ENCODE measurements at places on chromosomes 11 and 22.
A peak's percentile ranks its signal among the peaks of the same experiment; 100 is the strongest.

DNA sequence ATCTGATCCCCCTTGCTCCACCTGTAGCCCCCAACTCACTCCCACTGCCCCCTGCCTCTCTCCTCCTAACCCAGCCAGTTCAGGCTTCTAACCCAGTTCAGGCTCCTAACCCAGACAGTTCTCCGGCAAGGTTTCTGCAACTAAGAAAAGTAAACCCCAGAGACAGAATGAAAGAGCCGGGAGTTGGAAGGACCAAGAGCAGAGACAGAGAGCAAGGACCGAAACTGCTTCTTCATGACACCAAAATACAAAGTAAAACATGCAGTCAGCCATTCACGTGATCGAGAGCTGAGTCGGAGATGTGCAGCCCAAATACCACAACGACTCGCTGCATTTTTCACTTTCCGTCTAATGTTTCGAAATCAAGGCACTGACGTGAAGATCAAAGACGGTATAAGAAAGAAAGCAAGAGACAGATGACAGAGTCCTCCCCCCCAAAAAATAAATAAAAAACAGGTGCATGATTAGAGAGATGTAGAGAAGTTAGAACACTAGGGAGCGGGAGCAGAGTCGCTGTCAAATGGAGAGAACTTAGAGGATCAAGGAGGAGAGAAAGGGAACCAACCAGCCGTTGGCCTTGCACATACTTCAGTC lies 884 bp downstream of the IL10RA start:
- no peak for DNase-seq

- DNase-seq: no peak
These were observed 24.5 kb upstream of the SERPIND1 start for GRCh38 chr22:20749453-20749852.

DNA sequence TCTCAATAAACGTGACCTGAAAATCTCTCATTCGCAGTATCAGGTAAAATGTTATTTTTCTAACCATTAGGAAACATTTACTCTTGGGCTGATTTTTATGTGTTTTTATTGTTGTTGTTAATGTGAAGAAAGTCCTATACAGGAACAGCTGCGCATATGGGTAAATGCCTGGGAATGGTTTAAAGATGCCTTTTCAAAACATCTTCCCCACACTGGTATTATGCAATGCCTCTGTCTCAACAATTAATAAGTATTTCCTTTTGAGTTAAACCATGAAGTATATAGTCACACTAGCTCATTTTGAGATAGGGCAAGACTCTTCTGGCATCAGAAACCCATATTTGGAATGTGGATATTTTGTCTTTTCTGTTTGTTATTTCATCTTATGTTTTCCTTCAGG lies 13.7 kb upstream of the LIN7C start:
- DNase-seq: no peak

GRCh38 chr11:10758957-10759356 lies 7.9 kb downstream of the CTR9 start:
- no peak for DNase-seq

DNA sequence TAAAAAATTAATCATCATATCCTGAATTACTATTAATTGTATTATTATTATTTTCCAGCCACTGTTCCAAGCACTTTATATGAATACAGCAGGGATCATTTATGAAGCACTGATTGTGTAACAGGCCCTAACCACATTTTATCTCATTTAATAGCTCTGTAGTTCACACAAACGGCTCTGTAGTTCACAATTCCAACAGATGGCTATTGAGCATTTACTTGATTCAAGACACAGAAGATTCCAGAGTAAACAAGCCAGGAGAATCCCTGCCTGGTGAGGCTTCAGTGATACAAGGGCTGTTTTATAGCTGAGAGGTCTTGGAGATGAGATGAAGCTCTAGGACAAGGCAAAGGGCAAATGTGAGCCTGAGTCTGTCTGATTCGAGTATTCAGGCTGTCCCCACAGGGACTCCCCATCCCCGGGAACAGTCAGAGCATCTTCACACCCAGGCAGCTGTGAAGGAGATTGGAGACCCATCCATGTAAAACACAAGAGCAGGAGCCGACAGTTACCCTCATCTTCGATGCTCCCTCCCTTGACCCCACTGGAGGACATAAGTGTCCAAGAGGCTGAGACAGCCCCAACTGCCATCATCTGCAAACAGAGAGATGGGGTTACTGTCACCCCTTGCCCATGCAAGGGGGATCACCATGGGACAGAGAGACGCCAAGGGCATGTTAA lies 222.5 kb downstream of the MN1 start:
- no peak for DNase-seq

DNA sequence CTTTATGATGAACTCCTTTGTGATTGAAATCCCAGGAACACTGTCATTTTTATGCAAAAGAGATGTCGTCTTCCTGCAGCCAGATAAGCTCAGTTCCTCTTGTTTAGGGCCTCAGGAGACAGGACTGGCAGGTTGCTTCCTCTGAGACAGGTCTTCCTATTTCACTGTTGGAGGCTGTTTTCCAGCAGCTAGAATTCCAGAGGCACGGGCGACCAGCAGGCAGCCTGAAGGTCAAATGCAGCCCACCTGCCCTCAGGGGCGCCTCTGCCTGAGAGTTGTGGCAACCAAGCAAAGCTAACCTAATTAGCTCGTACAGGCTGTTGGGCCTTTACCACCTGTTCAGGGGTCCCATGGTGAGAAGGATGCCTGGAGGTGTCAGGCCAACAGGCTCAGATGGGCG lies 22.3 kb downstream of the SLC6A5 start:
- DNase-seq: no peak

DNA sequence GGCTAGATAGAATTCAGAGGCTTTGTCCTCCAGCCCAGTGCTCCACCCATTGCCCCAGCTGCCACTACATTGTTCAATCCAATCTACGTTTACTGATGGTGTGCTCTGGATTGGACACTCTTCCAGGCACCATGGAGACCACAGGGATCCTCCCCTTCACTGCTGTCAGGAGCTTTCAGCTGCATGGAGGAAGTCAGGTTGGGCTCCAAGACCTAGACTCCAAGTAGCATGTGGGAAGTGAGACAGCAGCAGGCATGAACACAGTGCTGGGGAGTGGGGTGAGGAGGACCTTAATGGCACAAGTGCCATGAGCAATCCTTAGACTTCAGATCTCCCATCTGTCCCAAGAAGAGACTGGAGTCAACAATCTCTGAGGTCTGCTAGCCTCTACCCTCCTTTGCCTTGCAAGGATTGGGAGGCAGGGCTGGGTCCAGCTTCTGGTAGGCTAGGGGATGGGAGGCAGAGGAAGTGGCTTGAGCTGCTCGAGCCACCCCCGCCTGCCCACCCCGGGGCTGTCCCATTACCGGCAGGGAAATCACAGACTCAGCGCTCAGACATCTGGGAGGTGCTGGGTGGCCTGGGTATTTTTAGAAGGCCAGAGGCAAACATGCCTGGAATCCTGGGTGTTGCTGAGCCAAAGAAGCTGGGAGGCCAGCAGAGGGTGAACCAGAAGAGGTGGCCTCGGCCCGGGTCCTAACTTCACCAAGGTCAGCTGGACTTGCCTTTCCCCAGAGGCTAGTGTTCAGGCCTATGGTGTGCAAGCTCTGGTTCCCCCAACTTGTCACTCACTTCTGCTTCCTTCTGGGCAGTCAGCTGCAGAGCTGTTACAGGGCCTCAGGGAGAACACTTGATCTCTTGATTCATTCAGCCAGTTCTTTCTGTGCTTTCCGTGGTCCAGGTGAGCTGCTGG lies 15.2 kb upstream of the FCHSD2 start:
- no peak for DNase-seq

GRCh38 chr11:66448523-66448922 lies 9.9 kb upstream of the MRPL11 start:
- DNase-seq: no peak

- DNase-seq: no peak
These were observed 82.9 kb downstream of the KIRREL3 start for GRCh38 chr11:126917531-126918204.

- DNase-seq: no peak
These were observed 32.9 kb upstream of the SMIM38 start for GRCh38 chr11:69122630-69123431.

- peak; percentile 98 for DNase-seq
These were observed 233.4 kb downstream of the ST3GAL4 start for GRCh38 chr11:126588630-126589491.

GRCh38 chr11:105468154-105468553 lies 141.7 kb upstream of the GRIA4 start:
- DNase-seq: no peak

DNA sequence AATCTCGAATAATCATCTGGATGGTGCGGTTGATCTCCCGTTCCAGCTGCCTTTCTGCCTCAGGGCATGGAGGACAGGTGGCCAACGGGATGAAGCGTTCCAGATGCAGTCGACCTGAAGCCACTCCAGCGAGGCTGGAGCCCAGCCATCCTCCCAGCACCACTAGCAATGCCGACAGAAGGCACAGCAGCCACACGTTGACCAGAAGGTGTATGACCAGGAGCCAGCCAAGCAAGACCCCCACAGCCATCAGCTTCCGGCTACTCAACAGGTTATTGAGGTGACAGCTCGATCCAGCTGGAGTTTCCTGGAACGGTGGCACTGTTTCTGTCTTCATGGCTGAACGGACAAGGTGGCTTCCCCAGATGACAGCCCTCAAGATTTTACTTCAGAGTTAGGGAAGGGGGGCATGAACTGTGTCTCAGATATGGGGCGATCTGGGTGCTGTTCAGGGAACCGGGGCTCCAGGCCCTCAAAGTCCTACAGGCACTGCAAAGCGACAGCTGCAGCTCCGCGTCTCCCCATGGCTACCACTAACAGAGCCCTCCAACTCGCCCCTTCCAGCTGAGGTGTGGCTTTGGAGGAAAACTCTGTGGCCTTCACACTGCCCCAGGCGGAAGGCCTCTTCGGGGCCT lies 559 bp downstream of the SNX19 start:
- DNase-seq: no peak

DNA sequence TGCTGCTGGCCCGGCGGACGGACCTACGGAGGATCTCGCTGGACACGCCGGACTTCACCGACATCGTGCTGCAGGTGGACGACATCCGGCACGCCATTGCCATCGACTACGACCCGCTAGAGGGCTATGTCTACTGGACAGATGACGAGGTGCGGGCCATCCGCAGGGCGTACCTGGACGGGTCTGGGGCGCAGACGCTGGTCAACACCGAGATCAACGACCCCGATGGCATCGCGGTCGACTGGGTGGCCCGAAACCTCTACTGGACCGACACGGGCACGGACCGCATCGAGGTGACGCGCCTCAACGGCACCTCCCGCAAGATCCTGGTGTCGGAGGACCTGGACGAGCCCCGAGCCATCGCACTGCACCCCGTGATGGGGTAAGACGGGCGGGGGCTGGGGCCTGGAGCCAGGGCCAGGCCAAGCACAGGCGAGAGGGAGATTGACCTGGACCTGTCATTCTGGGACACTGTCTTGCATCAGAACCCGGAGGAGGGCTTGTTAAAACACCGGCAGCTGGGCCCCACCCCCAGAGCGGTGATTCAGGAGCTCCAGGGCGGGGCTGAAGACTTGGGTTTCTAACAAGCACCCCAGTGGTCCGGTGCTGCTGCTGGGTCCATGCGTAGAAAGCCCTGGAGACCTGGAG lies 74.1 kb downstream of the LRP5 start:
- DNase-seq: no peak

GRCh38 chr11:132876239-132876638 lies 656.1 kb downstream of the OPCML start:
- DNase-seq: no peak

DNA sequence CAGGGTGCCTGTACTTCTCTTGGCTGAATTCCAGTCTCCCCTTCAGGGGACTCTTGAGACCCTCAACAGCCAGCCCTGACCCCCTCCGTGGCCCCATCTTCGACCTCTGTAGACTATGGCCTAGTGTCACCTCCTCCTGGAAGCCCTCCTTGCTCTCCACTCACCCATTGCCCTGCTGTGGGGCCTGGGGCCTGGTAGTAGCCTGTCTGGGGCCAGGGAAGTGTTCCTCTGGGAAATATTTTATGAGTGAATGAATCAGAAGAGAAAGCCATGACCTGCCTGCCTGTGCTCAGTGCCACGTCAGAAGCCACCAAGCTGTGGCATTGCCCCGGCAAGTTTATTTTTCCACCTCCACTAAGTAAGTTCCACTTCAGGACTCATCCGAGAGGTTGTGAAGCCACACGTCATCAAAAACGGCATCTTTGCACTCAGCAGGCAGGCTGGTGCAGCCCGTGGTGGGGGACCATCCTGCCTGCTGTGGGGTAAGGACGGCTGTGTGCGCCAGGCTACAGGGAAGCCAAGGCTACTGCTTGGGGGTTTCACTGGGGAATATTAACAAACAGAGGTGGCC lies 59.6 kb upstream of the PPARA start:
- no peak for DNase-seq

- DNase-seq: no peak
These were observed at the start of gene TRIM49D1 for GRCh38 chr11:89922195-89922660. TSS of gene TRIM49D1 (minus strand) at chr11:89922245. CDS start at chr11:89917710, 4,535 bp downstream.

GRCh38 chr11:20536365-20536764 lies 63.0 kb upstream of the SLC6A5 start:
- no peak for DNase-seq

- no peak for DNase-seq
These were observed 355.2 kb downstream of the RAB38 start for GRCh38 chr11:87820011-87820410.

GRCh38 chr11:110340436-110340835 lies 44.0 kb upstream of the RDX start:
- DNase-seq: no peak

GRCh38 chr22:24025475-24025874 lies 14.4 kb downstream of the CABIN1 start:
- DNase-seq: no peak

- DNase-seq: no peak
These were observed 378.7 kb downstream of the NTM start for GRCh38 chr11:131749101-131749500.

- DNase-seq: no peak
These were observed 20.2 kb downstream of the LMO1 start for GRCh38 chr11:8243458-8243857.
